Epithelial cell of prostate (primary cell): ENCODE measurements at places on chromosomes 6 and 20.

DNA sequence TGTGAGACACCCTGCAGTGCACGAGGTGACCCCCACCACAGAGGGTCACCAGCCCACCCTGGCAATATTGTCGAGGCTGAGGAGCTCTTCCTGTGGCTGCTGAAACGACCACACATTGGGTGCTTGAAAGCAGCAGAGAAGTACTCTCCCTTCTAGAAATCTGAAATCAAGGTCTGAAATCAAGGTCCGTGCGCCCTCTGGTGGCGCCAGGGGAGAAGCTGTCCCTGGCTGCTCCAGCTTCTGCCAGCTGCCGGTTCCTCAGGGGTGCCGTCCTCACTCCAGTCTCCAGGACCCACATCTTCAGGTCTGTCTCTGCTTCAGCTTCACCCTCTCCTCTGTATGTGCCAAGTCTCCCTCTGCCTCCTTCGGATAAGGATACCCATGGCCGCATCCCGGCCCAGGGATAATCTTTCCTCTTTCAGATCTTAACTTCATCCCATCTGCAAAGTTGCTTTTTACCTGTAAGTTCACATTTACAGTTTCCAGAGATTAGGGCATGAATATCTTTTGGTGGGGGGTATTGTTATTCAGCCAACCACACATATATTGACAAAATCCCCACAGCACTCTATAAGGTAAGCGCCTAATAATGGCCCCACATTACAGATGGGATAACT, 108.3 kb upstream of the PHACTR3 start:
- DNase-seq, result no peak

DNA sequence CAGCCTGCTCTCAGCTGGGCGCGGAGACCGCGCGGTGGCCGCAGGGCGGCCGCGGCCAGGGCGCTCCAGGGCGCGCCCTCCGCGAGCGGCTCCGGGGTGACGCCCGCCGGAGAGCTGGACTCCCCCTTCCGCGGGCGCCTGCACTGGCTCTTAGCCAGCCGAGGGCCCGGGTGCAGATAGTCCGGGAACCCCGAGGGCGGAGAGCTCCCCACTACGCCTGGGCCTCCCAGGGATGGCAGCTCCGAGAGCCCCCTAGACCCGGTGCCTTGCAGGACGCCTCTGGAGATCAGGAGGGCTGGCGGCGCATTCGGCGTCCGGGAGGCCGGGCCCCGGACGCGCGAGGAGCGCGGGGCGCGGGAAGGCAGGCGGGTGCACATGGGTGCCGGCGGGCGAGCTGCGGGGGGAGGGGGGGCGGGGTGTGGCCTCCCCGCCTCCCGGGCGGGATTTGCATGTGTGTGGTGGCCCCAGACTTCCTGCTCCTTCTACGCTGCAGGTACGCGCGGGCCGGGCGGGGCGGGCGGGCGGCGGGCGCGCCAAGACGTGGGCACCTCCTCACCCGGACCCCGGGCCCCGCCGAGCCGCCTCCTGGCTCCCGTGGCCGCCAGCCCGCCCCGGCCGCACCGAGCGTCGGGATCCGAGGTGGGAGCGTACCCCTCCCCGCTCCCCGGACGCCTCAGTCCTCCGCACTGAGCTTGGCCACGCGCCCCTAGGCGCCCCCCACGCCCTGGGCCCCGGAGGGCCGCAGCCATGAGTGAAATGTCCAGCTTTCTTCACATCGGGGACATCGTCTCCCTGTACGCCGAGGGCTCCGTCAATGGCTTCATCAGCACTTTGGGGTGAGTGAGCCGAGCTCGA, at the start of gene ITPR3:
ITPR3 (plus strand) TSS at position 467 of the 855 bp plus-strand sequence; CDS start at position 748, 281 bp downstream.
- no peak for DNase-seq

DNA sequence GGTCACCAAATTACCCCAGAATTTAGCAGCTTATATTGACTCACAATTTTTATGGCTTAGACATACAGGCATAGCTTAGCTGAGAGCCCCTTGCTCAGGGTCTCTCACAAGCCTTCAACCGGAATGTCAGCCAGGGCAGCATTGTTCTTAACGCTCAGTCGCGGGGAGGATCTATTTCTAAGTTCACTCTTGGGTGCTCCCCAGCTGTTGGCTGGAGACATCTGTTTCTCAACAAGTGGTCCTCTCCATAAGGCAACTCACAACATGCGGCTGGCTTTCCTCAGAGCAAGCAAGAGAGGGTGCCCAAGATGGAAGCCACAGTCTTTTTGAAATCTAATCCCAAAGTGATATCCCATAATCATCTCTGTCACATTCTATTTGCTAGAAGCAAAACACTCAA, 46.6 kb downstream of the SLX4IP start:
- DNase-seq, result no peak

GRCh38 chr6:130771741-130772140, 55.5 kb upstream of the SMLR1 start:
- DNase-seq, result no peak

DNA sequence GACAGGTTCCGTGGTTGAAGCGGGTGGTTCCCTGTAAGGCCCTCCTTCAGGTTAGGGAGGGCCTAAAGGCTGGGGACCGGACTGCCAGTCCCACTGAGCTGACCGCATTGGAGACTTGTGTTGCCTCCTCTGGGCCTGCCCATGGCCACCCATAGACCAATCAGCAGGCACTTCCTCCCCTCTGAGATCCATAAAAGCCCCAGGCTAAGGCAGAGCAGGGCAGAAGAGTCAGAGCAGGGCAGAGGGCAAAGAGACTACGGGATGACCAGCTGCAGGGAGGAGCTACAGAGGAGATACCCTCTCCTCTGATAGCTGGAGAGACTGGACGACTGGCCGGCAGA, 537.4 kb downstream of the TENT5A start:
- no peak for DNase-seq

- no peak for DNase-seq
Observed at GRCh38 chr6:118860880-118861279, 33.1 kb upstream of the ASF1A start.

- DNase-seq, result no peak
Observed at GRCh38 chr6:85143676-85144075, 306.2 kb upstream of the NT5E start.

- DNase-seq, result no peak
Observed at GRCh38 chr20:22836211-22836610, 198.9 kb upstream of the SSTR4 start.

GRCh38 chr6:36312854-36313648, 23.6 kb downstream of the BNIP5 start:
- DNase-seq, result no peak

DNA sequence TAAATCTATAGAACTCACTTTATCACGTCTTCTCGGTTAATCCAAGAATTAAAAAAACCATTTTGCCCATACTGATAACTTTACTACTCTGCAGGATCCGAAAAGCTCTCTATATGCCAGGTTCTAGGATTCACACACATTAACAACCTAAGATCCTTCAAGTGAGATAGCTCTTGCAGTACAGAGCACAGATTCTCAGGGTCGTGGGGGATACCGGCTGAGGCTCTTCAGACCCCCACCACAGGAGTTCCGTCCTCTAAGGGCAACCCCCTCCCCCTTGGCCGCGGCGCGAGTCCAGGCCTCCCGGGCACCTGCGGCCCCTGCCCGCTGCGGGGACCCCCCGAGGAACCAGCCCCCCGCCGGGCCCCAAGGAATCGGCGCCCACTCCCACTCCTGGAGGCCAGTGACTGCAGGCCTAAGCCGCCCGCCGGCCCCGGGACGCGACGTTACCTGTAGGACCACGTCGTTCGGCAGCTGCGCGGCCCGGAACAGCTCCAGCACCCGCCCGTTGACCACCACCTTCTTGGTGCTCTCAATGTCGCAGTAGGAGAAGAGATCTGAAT, 892 bp downstream of the REPS1 start:
- no peak for DNase-seq

DNA sequence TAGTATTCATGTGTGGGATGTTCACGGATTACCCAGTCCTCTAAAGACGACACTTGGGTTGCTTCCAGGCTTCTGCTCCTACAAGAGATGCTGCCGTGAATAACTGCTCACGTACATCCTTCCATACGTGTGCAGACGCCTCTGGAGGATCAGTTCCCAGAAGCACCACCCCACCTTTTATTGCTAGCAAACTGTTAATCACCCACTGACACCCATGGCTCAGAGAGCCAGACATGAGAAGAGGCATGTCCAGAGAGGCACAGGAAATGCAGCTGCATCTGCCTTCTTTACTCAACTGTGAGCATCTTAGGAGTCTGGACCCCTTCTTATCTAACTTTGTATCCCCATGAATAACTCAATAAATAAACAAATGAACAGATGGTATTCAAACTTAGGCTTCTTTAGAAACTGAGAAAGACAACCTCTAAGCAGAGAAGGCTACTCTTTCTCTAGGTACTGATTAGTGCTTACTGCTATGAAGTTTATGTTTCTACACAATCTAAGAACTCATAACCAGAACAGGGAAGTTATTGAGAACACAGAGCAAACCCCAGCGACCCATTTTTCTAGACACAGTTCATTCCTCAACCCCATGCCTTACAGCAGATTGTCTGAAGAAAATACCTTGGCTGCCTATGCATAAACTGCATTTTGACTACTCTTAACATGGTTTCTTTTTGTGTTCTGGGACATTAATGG, 228.7 kb upstream of the RREB1 start:
- peak; percentile 92 for DNase-seq

DNA sequence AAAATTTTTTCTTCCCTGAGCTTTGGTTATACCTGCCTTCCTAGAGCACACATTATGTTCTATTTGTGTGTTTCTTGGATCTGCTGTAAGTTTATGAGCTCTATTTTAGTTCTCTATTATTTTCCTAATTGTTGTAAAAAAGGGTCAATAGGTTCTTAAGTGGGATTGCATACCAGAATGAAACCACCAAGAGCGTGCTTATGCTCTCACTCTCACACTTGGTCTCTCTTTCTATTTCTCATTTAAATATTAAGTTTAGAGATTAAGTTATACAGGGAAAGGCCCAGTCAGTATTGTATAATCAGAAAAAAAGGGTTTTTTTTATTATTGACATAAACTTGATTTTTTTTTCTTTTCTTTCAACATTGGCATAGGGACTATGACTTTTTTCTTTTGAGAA, 96.8 kb downstream of the RIMS1 start:
- DNase-seq, result no peak

GRCh38 chr6:155188707-155189496, 74.9 kb upstream of the CLDN20 start:
- DNase-seq, result no peak

GRCh38 chr6:1821513-1822183, 211.9 kb downstream of the FOXC1 start:
- no peak for DNase-seq

- no peak for DNase-seq
Observed at GRCh38 chr20:48841875-48842529, 14.2 kb upstream of the PREX1 start.

DNA sequence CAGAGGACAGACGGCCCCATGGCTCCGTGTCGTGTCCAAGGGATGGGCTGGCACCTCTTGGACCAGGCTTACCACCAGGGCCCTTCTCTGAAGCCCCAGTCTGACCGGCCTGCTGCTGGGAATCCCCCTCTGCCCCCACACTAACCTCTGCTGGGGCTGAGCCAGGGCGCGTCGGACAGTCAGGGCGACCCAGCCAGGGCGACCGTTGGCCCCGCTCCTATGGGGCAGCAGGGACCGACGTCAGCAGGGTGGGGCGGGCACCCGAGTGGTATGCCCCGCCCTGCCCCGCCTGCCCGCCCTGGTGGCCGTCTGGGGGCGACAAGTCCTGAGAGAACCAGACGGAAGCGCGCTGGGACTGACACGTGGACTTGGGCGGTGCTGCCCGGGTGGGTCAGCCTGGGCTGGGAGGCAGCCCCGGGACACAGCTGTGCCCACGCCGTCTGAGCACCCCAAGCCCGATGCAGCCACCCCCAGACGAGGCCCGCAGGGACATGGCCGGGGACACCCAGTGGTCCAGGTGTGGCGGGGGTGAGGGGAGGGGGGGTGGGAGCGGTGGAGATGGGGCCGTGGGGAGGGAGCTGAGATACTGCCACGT, at the start of gene SLC17A9:
SLC17A9 (plus strand) TSS at position 337 of the 595 bp plus-strand sequence; CDS start at position 459, 122 bp downstream.
- DNase-seq, result no peak

GRCh38 chr20:23227274-23227673, 123.3 kb upstream of the NXT1 start:
- no peak for DNase-seq

DNA sequence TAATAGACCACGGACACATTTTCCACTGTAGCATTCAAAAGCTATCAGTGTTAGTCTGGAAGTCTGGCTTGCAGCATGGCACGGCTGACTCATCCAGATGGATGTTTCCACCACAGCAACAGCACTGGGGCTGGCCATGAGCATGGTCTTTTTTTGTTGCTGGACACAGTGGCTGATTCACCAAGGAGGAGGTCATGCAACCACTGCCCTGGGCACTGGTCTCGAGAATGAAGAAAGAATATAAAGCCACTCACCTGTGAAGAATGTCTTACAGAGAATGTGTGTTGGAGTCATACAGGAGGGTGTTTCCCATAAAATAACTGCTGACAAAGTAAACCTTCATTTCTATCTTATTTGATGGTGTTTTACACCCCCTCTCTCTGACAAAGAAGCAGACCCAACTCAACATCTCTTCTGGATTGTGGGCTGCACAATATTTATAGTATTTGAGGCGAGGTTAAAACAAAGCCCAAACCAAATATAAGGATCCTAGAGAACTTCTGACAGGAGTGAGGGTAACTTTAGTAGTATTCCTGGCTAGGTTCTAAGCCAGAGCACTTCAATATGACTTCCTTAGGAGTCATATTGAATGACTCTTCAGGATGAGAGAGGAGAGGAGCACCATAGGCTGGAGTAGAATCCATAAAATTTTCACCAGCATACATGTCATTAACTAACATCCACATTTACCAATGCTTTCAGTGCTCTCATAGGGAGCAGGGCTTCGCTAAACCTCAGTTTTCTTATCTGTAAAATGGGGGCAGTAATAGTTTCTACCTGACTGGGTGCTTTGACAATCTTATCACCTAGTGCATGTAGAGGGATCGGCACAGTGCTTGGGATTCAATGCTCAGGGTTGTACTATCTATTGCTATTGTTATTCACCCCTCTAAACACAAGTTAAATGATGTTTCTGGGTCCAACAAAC, 121.4 kb downstream of the KIF13A start:
- peak; percentile 90 for DNase-seq

GRCh38 chr6:117414770-117415169, 11.0 kb downstream of the ROS1 start:
- no peak for DNase-seq

- DNase-seq, result no peak
Observed at GRCh38 chr6:28696167-28696566, 170.5 kb downstream of the GPX5 start.

DNA sequence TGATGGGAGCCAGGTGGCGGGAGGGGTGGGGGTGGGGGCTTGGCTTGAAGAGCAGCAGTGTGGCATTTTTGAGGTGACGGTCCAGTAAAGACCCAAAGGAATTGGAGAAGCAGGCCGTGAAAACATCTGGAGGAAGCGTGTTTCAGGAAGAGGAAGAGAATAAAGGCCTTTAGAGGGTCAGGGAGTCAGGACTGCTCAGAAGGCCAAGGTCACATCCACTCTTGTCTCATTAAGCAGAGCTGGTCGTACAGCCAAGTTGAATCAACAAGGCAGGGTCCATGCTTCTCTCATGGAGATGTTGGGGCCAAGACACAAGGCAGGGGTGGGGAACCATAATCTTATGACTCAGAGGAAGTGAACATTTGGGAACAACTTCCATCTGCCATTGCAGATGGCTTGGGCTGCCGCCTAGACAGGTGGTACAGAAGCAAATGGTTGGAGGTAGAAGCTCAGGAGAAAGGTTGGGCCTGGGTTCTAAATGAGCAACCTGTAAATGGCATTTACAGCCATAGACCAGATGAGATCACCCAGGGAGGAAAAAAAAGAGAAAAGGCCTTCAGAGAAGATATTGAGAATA, 179.6 kb downstream of the TTLL2 start:
- DNase-seq, result no peak
